SK-N-SH treated with all-trans-retinoic acid at 6 μM for 48 hours (cell line): ENCODE measurements at places on chromosomes 4 and X.

- ATAC-seq = no peak
Measured at GRCh38 chr4:42172128-42172790, 19.8 kb upstream of the BEND4 start.

DNA sequence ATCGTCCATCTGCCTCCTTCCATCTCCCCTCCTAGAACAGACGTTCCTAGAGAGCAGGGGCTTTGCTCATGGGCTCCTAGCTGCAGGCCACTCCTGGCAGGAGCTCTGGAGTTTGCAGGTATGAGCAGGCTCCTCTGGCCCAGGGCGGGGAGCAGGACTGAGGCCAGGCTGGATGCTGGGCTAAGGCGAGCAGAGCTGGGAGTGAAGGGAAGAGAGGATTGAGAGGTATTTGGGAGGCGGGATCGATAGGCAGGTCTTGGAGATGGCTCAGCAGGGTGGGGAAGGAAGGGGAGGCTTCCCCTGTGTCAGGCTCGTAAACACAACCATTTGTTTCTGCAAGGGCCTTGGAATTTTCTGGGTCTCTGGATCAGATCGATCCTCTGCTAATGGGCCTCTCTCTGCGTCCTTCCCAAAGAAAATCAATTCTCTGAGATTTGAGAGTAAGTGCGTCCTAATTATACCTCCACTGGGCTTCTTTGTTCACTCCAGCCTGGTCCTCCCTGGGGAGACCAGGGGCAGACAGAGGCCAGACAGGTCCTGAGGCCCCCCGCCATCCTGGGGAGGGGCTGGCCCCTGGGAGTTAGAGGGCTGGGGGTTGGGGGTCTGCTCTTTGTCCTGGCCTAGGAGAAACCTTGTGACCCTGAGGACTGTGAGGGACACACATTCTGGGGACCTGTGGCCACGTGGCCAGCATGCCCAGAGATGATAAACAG, 94.8 kb upstream of the PSAPL1 start:
- no peak for ATAC-seq

DNA sequence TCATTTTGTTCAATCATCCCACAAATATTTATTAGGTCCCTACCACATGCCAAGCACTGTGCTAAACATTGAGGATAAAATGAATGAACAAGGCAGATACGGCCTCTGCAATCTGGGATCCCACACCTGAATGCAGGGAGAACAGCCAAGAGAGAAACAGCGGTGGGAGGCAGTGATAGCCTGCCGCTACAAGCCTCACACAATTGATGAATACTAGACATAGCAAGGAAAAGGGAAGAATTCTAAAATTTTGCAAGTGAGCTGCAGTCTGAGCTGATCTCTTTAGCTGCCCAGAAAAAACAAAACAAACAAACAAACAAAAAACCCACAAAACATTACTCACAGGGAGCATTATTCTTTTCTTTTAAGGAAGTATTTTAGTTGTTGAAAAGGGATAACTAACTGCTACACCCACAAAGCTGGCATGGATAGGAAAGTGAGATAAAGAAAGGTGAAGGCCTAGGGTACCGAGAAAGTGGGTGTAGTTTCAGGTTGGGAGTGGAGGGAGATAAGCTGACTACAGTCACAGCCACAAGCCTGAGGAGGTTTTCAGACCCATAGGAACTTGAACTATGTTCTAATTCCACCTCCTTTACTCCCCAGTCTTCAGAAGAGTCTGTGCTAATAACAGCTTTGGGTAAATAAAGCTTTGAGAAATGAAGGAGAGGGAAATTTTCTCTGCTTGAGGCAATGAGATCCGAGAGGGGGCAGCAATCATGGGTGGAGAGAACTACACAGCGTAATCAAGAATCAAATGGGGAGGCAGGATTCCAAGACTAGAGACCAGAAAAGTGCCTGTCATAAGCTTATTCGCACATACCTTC, 85.4 kb downstream of the SH3RF1 start:
- no peak; the same call in 2 of the 3 replicates for ATAC-seq

- ATAC-seq = no peak
Measured at GRCh38 chrX:49896951-49897350, 17.7 kb downstream of the USP27X start.

DNA sequence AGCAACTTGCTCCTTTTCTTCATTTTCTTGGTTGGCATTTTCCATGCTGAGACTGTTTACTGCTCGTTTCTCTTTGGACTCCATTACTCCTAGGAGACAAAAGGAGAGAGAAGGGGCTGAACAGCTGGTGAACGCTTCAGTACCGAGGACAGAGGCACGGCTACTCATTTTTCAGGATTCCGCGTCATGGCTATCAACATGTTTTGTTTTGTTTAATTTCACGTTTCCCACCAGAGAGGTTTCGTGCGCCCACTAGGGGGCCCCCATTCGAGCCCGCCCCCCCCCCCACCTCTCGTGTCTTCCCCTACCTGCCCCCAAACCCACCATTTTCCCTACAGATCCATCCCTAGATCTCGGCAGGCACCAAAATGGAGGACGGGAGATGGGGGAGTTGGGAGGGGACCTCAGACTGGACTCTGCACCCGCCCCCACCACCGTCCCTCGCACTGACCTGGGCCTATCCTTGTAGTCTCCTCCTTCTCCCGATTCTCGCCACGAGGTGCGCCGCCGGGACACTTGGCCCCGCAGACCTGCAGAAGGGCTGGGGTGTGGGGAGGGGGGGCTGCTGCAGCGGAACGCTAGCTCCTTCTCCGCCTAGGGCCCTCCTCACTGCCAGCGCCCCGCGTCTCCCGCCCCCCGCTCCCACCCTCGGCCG, 653 bp downstream of the BEX1 start:
- ATAC-seq = peak; percentile 82

DNA sequence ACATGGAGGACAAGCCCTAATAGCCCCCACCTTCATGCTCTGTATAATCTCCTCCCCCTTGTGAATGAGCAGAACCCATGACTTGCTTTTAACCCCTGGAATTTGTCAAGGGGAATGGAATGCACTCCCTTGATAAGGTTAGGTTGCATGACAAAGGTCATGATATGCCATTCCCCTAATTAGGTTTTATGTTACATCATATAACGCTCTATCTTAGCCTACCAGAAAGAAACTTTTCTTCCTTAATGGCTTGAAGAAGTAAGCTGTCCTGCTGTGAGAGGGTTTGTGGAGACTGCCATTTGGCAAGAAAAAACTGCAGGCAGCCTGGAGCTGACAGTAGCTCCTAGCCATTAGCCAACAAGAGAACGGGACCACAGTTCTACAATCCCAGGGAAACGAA, 399.8 kb upstream of the MAD2L1 start:
- ATAC-seq = no peak

DNA sequence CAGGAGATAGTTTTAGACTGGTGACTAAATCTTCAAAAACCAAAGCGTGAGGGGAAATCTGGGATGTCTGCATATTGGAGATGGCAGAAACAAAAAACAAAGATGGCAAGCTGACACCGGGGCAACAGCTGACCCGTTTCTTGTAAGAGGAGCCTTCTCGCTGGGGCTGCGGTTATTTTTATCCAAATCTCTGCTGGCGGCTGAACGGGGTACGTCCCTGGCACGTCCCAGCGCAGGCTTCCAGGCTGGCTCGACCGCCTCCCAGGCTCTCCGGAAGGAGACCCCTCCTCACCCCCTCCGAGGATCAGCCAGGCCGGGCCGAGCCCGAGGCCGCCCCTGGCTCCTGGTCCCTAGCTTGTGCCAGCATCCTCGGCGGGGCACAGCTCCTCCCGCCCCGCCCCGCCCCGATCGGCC, 403 bp downstream of the SGCB start:
- ATAC-seq = peak; percentile 79

- ATAC-seq = no peak
Measured at GRCh38 chr4:53150631-53151488, 215.0 kb downstream of the SCFD2 start.

DNA sequence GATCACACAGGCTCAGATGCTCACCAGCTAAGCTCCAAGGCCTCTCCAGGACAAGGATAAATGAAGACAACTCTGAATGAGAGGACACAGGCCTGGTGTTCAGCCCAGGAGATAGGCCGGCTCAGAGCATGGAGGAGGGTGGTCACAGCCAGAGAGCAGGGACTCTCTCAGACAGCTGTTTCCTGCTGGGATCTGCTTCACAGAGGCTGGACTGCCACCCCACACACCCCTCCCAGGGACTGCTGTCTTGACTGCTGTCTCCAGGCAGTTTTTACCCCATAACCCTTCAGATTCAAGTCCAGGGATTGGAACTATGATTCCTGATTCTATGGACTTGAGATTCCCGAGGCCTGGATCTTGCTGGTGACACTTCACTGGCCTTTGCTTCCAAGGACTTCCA, 89.0 kb downstream of the SMIM20 start:
- ATAC-seq = no peak

- no peak for ATAC-seq
Measured at GRCh38 chr4:579543-580175, 3.6 kb upstream of the TMEM271 start.

DNA sequence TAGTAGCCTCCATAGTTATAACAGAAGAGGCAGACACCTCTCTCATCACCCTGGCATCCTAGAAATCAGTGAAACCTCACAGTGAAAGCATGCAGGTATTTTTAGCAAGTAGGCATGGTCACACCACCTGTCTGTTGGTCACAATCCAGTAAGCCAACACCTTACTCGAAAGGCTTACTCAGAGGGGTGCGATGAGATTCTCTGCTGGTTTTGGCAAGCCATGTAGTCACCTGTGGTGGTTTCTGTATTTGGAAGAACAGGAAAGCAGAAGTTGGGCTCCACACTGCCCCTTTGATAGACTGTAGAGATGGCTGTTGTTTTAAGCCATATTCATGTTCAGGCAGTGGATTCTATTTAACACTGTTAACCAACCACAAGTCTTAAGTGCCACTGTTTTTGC, 134.7 kb downstream of the DCLK2 start:
- ATAC-seq = no peak

DNA sequence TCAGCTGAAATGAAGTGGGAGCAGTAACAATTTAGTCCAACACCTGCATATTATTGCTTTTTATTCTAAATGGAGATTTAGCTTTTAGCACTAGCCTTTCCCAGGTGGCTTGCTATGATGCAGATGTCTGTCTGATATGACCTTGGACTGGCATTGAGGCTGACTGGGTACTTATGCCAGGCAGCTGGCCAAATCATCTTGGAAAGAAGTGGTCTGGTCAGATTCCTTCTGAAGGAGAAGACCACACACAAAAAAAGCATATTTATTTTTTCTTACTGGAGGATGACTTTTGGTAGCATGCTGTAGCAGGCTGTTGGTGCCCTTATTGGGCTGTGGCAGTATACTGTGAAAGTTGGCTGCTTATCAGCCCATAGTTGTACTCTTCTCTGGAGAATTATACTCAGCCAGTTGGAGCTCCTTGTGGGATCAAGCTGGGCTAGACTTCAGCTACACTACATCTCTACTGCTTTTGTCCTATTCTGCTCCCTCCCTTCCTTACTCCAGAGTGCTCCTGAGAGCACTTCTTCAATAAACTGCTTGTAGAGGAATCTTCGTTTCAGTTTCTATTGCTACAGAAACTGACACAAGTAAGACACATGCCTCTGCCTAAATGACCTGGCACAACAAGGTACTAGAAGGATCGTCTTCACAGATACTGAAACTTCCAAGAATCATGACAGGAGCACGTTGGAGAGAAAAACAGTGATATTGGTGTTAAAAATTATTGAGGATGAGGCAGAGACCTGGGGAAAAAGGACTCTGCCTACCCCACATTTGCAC, 196.8 kb upstream of the RPS6KA3 start:
- ATAC-seq = no peak

DNA sequence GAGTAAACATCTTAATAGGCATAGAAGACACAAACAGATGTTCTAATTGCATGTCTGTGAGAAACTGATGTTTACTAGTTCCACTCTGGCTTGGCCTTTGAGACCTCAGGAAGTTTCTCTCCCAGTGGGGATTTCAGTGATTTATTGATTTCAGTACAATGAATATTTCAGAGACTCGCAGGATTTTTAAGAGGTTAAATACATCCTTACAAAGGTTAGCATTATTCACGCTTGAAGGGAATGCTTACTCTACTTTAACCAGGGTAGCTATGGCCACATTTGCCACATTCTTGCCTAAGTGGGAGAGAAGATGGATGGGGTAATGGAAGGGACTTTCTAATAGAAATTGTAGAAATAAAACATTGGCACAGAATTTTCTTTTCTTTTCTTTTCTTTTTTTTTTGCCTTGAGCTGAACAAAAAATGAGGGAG, 480.1 kb downstream of the SPRY1 start:
- no peak for ATAC-seq

- ATAC-seq = no peak
Measured at GRCh38 chrX:19782419-19782818, 105.0 kb downstream of the SH3KBP1 start.

GRCh38 chr4:110270492-110271197, 72.2 kb upstream of the ELOVL6 start:
- ATAC-seq = peak; percentile 86

- no peak for ATAC-seq
Measured at GRCh38 chrX:70916754-70917153, 8.2 kb upstream of the TEX11 start.

GRCh38 chr4:69214716-69215115, at the start of gene UGT2B11:
TSS of gene UGT2B11 (minus strand) at chr4:69214748. CDS start at chr4:69214722, 26 bp downstream.
- ATAC-seq = no peak

DNA sequence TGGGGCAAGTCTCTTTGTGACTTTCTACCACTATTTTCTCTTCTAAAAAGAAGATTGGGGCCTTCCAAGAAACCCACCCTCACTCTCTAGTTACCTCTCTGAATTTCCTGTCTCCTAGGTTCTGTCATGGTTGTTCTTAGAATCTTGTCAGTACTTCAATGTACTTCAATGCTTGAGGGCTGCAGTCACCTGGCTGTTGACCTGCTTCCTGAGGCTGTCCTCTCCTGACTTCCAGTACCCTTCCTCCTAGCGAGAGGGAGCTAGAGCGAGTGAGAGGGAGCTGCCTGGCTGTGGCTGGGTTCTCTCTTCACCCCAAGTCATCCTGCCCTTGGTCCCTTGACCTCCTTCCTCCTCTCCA, 17.7 kb downstream of the CD99L2 start:
- ATAC-seq = no peak

DNA sequence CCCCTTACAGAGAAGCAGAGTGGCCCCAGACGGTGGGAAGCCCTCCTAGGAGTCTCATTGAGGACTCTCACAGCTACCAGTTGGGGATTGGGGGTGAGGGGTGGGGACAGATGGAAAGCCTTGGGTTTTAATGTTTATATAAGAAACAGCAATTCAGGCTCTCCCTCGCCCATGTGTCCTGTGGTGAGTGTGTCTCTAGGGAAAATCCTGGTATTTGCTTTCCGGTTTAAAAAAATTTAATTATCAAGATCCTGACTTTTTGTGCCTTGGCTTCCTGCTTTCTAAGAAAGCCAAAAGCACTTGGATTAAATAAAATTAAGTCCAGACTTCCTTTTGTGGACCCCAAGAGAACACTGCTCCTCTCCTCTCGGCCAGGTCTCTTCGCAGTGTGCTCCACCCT, 93.8 kb downstream of the SOWAHB start:
- ATAC-seq = no peak

GRCh38 chr4:98447648-98448047, 186.5 kb downstream of the RAP1GDS1 start:
- ATAC-seq = 0 out of 3 replicates have a peak, but pooled peaks have one; percentile 32

DNA sequence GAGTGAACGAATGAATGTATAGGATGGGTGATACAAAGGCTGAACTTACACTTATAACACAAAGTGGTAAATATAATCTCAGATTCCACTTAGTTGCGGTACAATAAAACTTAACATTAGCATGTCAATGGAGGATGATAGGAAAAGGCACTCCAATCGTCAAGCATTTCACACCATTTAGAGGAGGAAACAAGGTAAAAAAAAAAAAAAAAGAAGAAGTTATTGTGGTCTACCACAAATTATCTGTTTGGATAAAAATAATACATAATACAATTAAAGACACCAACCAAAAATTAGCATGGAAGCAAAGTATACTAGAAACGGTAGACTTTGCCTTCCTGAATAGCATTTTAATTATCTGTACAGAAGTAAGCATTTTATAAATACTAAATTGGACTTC, 205.5 kb downstream of the PPP3CA start:
- ATAC-seq = no peak
